ENCODE measurements at places on chromosomes 3 and 15.
A peak's percentile ranks its signal among the peaks of the same experiment; 100 is the strongest.

- no peak for DNase-seq
Observed at GRCh38 chr3:101828691-101829436, 20.4 kb upstream of the NFKBIZ start.

DNA sequence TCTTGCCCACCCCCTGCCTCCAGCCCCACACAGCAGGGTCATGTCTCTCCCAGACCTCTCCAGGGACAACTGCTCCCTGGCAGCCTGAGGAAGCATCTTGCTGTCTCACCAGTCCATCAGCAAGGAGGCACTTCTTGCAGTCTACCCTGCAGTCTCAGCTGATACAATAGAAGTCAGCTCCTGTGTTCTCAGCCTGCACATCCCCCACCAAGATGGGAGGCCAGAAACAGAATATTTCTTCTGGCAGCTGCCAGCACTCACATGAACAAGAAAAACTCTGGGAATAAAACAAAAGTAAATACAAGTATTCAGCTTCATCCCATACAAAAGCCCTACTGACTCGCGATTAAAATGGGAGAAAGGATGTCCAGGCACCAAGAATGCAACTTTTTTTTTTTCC is 457.4 kb upstream of the PROK2 start:
- no peak for DNase-seq

GRCh38 chr3:10666621-10667020 is 149.4 kb upstream of the SLC6A11 start:
- peak; percentile 9 for DNase-seq

DNA sequence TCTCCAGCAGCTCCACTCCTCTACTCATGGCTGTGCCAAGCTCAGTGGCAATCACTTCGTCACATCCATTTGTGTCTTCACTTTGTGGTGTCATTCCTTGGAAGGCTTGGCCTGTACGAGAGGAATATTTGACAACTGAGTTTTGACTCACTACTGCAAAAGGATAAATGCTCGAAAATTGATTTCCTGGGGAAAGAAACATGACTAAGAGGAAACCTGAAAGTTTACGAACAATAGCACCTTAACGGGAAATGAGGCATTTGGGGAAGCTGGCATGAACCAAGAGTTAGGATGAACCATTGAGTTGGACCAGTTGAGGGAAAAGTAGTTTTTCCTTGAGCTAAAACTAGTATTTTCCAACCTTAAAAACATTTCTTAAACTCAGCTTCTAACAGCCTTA is 74.2 kb upstream of the ABHD17C start:
- no peak for DNase-seq

DNA sequence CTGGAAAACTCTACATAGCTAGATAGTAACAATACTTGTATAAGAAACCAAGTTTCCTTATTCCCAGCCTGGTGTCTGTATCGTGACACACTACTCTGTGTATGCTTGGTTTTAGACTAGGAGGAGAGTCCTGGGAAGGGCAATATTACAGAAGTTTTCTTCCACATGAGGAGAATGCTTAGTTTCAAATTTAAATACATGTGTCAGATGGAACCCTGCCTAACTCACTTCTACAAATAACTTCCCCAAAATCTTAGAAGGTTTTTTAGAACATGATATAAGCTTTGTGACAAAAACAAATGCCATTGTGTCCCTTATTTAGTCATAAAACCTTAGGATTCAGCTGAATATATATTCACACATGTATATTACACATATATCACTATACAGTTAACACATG is 7.2 kb upstream of the IL20RB start:
- DNase-seq, result no peak

- no peak for DNase-seq
Observed at GRCh38 chr3:99878005-99878404, 60.3 kb downstream of the CMSS1 start.
